ENCODE measurements at places on chromosomes 2 and 18.
A peak's percentile ranks its signal among the peaks of the same experiment; 100 is the strongest.

DNA sequence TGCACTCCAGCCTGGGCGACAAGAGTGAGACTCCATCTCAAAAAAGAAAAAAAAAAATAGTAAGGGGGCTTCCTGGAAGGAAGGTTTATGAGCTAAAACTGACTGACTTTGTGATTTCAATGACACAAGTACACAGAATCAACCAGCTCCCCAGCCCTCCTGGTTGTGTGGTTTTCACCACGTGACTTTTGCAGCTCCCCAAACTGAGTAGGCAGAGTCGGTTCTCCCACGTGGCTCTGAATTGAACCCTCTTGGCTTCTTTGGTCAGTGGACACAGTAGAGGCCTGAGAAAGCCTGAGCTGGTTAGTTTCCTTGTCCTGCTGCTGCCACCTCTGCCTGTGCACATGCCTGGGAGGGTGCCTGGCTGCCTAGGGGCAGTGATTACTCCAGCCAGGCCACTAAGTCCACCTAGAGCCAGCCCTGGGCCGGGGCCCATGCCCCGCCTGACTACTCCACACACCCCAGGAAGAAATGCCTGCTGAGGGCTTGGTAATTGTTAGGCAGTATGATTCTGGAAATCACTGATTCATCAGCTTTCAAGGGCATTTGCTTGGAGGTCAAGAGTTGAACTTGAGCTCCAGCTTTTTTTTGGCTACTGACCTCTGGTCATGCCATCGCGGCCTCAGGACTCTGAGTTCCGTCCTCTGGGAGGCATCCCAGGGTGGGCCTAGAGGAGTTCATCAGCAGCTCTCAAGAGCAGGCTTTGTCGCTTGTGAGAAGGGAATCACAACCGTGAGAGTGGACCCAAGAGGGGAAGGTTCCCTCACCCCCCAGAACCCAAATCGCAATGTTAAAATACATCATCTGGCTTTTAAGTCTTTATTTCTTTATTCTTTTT lies 431.9 kb upstream of the HS6ST1 start:
- DNase-seq, result no peak

DNA sequence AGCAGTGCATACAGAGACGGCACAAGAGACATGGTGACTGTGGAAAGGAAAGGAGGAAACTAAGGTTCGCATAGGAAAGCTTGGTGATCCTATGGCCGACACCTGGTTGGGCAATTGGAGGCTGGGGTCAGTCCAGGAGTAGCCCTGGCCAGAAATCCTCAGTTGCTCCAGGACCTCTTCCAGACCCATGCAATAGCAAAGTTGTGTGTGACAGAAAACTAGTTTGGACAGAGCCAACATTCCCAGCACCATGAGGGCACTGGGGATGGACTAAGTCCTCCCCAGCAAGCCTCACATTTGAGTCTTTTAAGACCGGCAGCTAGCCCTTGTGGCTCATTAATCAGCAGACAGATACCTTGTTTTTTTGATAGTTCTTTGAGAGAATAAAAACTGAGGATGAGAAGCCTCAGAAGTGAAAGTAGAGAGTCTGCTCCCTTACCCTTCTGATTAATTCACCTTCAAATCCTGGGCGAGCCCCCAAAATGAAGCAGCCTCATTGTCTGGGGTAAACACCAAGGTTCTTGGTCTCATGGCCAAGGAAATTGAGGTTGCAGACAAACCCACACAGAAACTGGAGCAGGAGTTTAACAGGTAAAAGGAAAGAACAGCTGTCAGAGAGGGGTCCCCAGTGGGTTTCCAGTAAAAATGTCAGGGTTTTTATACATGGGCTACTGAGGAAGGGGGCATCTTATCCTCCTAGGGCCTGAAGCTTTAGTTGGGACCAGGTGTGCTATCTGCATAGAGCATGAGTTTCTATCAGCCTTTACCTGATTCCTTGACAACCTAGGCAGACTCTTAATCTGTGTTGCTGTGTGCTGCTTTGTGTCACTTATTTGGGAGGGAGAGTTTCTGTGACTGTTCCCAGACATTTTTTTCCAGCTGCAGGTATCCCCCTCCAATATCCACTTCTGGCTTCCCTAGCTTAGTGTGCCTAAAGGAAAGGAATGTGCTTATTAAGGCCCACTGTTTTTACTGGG lies 39.1 kb downstream of the STK17B start:
- DNase-seq, result peak; percentile 53

DNA sequence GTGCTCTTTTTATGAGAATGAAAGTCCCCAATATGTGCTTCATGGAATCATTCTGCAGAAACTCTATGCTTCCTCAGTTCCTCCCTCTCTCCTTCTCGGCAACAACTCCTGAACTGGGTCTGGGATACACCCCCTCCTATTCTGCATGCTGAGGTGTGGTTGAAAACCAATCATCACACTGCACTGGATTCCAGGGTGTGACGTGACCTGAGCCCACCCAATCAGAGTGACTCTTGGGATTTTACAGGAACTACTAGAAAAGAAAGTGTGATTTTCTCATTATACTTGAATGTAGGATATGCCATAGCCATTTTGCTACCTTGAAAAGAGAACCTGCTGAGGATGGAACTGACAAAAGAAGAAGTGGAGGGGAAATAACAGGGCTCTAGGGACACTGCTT lies 36.3 kb downstream of the ACVR1 start:
- no peak for DNase-seq

GRCh38 chr18:45688833-45689232 lies 35.1 kb upstream of the SLC14A1 start:
- DNase-seq, result no peak

GRCh38 chr2:3305431-3305830 lies 72.2 kb downstream of the EIPR1 start:
- no peak for DNase-seq

DNA sequence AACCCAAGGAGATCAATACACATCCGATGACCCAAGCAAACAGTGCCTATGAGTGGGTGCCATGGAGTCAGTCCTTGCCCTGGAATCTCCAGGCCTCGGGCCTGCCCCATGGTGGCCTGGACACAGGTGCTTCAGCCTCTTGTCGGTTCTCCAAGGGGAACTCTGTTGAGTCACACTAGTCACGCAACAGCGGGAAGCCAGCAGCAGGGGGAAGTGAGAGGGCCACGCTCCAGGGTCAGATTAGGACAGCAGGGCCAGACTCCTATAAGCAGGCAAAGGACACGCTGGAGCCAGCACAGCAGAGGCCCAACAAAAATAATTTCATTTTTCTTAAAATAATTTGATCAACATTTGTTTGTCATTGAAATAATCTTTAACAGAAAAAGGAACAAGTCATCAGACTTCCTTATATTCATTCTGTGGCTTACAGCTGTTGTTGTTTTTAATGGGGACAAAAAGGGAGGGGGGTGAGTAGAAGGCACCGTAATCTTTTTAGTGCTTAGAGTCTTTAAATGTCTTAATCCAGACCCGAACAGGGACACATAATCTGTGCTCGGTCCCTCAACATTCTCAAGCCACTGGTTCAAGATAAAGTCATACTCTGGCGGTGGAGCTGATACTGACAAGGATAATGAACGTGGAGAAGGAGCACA lies 16.4 kb upstream of the ARMC9 start:
- peak; percentile 98 for DNase-seq

DNA sequence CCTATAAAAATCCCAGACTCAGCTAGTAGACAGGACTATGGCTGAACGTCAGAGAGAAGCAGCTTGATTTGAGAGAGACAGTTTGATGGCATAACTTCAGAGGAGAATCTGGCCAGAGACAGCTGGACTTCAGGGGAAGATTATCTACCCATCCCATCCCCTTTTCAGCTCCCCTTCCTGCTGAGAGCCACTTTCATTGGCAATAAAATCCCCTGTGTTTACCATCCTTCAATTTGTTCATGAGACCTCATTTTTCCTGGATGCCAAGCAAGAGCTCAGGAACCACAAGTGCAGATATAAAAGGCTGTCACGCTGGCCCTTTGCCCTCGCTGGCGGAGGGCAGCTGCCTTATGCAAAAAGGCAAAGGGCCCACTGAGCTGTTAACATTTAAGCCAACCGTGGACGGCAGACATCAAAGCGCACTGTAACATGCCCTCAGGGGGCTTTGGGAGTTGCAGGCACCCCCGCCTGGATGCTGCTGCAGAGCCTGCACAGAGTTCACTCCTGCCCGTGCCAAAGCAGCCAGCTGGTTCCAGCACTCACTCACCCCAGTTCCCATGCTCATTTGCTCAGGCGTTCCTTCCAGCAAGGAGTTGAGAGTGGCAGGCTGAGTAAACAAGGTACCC lies 164.3 kb upstream of the PGAP1 start:
- DNase-seq, result no peak

DNA sequence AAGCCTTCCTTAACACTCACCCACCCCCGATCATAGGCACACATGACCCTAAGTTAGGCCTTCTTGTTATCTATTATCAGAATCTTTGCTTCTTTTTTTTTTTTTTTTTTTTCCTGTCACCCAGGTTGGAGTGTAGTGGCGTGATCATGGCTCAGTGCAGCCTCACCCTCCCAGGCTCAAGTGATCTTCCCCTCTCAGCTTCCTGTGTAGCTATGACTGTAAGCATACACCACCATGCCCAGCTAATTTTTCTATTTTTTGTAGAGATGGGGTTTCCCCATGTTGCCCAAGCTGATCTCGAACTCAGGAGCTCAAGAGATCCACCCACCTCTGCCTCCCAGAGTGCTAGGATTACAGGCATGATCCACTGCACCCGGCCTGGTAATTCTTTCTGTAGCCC lies 328.7 kb downstream of the NR4A2 start:
- no peak for DNase-seq

GRCh38 chr2:234256516-234256915 lies 206.0 kb downstream of the SPP2 start:
- no peak for DNase-seq

DNA sequence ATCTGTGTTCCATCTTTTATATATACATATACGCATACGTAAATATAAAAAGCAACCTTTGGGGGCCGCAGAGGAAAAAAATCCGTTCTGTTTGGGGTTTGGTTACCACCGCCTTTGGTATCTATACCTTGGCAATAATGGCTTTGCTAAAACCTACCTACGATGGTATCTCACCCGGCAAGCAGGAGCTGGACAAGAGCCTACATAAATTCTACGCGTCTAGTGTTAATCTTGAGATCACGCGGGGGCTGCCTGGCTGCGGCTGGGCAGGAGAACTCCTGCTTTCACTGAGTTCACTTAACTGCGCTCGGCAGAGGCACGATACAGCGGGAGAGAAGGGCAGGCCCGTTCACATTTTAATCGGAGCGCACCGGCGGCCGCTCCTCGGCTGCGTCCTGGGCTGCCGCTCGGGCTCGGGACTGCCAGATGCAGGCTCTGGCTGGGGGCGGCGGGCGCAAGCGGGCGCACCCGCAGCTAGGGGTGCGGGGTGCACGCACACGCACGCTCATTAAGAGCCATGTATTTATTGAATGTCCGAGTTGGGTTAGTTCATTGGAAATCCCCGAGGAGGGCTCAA lies 1.7 kb upstream of the POU3F3 start:
- no peak for DNase-seq

- peak; percentile 99 for DNase-seq
Measured at GRCh38 chr2:112764071-112765044, at the start of gene CKAP2L. Gene CKAP2L, minus strand, starts transcription at chr2:112764609. Its CDS starts 11 bp downstream, at chr2:112764598.

GRCh38 chr2:157375384-157375783 lies 49.8 kb upstream of the ERMN start:
- DNase-seq, result no peak

GRCh38 chr18:13585379-13586153 lies 140.8 kb downstream of the FAM210A start:
- DNase-seq, result no peak

- DNase-seq, result no peak
Measured at GRCh38 chr18:13726972-13727331, 479 bp downstream of the RNMT start.

DNA sequence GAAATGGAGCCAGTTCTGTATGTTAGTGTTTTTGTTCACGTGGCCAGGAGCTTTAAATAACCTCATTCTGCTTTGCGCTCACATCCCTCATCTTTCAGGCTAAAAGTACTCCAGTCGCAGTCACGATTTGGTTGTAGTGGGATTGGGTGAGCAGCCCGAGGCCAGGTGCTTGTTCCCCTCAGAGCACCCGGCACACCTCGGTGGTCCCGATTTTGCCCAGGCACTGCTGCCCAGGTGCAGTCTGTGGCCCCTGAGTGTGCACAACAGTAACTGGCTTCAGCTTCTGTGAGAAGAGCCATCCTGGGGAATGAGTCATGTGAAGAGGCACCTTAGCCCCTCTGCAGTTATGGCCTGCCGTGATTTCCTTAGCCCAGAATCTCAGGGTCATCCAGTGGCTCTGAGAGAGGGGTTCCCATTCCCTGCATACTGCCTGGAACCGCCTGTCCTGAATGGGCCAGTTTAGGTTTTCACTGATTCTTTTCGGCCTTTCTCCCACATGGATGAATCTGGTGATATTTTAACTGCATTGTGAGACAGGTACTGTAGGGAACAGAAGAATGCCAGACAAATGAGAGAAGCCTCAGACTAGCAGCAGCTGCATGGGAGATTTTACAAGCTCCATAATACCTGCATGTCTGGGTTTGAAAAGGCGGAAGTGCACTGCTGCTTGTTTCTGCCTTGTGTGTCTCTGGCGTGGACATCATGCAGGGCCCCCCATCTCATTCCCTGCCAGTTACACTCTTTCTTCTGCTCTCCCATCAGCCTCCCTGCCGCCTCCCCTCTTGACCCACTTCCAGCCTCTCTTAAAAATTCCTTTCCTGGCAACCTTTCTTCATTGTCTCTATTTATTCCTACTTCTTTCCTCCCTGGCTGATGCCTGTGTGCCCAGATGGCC lies 33.5 kb downstream of the IMPA2 start:
- DNase-seq, result no peak

GRCh38 chr2:177174486-177174885 lies 38.1 kb upstream of the HNRNPA3 start:
- no peak for DNase-seq

DNA sequence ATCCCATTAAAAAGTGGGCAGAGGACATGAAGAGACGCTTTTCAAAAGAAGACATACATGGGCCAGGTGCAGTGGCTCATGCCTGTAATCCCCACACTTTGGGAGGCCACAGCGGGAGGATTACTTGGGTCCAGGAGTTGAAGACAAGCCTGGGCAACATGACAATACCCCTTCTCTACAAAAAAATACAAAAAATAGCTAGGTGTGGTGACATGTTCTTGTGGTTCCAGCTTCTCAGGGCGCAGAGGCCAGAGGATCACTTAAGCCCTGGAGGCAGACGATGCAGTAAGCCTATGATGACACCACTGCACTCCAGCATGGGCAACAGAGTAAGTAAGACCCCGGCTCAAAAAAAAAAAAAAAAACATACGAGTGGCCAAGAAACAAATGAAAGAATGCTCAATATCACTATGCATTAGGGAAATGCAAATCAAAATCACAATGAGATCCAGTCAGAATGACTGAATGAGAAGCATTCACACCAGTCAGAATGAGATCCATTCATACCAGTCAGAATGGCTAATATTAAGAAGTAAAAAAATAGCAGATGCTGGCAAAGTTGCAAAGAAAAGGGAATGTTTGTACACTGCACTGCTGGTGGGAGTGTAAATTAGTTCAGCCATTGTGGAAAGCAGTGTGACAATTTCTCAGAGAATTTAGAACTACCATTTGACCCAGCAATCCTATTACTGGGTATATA lies 550.2 kb upstream of the SLC39A10 start:
- DNase-seq, result no peak

GRCh38 chr2:218437969-218438368 lies 19.0 kb downstream of the VIL1 start:
- no peak for DNase-seq
